Activated T-cell treated with anti-CD3 and anti-CD28 coated beads for 4 hours (primary cell): ENCODE measurements at places on chromosomes 6 and 20.

- no peak for DNase-seq
Measured at GRCh38 chr6:119182875-119183274, 104.4 kb upstream of the FAM184A start.

DNA sequence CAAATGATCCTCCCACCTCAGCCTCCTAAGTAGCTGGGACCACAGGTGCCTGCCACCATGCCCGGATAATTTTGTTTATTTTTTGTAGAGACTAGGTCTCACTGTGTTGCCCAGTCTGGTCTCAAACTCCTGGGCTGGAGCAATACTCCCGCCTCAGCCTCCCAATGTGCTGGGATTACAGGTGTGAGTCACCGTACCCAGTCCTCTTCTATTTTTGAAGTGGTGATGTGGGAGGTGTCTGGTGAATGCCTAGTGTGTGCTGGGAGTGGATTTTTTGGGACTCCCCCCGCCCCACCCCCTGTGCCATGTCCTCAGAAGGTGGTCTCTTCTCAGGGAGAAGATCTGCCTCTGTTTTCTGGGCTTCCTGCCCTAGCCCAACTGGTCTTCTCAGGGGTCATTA is 47.9 kb upstream of the CLDN20 start:
- DNase-seq: no peak

- no peak for DNase-seq
Measured at GRCh38 chr6:42279966-42280629, 62.4 kb upstream of the MRPS10 start.

- DNase-seq: no peak
Measured at GRCh38 chr20:31838646-31839292, 6.6 kb downstream of the FOXS1 start.

DNA sequence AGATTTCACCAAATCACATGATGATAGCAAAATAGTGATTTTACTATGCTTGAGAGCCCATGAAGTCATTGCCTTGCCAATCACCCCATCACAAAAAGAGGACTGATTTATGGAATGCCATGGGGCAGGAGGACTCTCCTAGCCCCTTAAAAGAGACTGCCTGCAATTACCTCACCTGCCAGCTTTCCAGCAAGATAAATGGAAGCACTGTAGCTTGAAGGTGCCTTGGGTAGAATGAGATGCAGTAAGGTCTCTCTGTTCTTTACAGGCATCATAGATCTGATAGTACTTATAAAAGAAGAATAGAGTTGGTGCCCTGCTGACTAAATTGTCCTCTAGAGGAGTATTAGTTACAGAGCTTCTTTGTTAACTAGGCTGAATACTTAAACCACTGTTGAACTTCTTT is 242.3 kb downstream of the TMEM242 start:
- no peak for DNase-seq

DNA sequence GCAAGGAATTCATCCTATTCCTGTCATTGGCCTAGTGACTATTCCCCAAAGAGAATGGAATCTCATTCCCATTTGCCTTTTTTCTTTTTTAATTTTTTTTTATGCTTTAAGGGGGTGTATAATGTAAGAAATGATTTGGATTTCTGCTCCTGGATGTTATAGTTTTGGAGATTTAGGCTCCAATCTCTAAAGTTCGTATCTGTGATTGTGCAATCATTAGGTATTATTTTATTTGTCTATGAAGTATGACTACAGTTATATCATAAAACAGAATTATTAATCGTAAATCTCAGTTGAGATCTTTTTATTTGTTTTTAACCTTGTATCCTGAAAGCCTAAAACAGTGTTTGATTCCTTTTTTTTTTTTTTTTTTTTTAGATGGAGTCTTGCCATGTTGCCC is 41.7 kb upstream of the EEF1A1 start:
- no peak for DNase-seq

- no peak for DNase-seq
Measured at GRCh38 chr6:80329496-80329895, 223.0 kb downstream of the BCKDHB start.

- DNase-seq: no peak
Measured at GRCh38 chr6:110392727-110393126, 22.6 kb downstream of the DDO start.

DNA sequence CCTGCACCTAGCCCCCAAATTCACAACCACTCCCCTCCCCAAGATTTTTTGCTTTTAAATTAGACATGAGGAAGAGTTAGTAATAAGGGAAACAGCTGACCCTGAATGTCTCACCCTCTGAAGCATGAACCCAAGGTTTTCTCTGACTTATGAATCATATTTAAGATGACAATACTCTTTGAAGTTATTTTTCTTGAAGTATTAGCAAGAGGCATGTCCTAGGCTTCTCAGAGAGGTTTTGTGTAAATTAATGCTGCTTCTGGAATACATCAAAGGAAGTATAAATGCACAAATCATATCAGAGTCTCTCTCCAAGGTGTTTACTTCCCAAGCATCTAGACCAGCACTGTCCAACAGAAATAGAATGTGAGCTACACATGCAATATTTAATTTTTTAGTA is 408.1 kb upstream of the MARCKS start:
- no peak for DNase-seq

DNA sequence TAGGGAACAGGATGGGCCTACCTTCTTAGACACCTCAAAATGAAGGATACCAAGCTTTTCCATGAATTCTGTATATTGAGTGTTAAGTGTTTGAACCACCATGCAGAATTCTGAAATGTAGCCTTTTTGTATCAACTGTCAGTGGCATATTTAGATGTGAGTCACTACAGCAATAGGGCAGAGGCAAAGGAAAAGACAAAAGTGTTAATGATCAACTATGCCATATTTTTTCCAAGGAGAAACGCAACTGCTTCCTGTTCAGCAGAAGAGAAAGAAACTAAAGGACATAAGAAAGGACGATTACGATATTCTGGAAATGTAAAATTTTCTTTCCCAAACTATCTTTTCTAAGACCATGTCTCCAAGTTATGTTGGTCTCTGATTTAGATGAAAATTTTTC is 104.6 kb upstream of the RSPO3 start:
- no peak for DNase-seq

DNA sequence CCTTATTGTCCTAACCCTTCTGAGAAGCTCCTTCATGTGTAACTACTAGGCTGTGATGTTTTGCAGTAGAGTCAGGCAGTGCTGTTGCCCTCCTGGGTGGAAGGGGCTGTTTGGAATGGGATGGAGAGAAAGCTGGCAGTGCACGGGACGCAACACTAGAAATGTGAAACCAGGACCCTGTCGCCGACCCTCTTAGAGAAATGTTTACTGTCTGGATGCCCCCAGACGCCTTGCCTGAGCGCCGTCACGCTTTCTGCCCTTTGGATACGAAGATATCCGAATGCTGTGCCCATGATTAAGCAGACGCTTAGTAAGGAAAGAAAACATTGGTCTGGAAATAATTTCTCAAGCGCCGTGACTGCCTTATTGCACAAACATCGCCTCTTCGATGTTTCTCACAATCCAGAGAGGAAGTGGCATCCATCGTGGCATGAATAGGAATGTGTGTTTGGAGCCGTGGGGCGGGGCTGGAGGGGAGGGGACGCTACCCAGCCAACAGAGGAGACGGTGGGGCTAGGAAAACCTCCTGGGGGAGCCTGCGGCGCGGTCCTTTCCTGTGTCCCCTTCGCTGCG is 661 bp upstream of the PPP1R14C start:
- DNase-seq: no peak

DNA sequence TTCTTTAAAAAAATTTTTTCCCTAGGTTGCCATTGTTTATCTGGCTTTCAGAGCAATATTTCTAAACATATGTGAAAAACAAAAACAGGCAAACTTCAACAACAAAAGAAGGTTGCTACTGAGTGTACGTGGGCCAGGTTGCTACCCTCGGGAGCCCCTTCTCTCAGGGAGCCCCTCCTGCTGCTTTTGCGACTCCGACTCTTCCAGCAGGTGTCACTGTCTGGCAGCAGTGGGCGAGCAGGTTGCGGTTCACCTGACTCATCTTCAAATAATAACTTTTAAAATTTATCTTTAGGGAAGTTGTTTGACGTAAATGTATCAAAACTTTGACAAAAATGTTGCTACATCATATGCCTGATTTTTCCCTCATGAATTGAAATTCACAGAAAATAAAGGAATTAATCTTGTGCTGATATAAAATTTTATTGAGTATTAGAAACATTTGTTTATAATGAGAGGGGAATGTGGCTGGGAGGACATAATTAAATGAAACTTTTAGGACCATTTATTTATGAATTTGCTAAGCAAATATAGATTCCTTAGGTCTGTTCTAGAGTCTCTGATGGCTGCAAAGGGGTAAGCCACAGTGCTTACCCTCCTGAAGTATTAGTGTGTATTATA is 138.8 kb downstream of the HIVEP1 start:
- DNase-seq: peak; percentile 11

DNA sequence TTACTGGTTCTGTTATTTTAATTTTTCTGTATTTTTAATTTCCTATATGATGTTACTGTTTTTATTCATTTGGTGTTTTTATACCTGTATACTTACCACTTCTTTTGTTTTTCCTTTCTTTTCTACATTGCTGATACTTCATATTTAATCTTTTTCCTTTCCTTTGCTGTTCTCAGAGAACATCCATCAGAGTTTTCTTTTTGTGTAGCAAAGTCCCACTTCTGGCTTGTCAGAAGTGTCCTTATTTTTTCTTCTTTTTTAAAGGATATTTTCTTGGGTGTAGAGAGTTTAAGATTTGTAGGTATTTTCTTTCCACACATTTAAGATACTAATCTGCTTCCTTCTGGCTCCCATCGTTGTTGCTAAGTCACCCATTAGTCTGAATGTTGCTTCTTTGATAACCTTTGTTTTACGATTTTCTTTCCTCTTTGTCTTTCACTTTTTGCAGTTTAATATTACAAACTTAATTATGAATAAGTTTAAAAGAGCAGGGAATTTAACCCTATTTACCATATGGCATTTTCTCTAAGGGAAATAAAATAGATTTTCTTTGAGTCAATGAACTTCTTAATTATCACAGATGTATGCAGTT is 18.5 kb downstream of the CD2AP start:
- no peak for DNase-seq

DNA sequence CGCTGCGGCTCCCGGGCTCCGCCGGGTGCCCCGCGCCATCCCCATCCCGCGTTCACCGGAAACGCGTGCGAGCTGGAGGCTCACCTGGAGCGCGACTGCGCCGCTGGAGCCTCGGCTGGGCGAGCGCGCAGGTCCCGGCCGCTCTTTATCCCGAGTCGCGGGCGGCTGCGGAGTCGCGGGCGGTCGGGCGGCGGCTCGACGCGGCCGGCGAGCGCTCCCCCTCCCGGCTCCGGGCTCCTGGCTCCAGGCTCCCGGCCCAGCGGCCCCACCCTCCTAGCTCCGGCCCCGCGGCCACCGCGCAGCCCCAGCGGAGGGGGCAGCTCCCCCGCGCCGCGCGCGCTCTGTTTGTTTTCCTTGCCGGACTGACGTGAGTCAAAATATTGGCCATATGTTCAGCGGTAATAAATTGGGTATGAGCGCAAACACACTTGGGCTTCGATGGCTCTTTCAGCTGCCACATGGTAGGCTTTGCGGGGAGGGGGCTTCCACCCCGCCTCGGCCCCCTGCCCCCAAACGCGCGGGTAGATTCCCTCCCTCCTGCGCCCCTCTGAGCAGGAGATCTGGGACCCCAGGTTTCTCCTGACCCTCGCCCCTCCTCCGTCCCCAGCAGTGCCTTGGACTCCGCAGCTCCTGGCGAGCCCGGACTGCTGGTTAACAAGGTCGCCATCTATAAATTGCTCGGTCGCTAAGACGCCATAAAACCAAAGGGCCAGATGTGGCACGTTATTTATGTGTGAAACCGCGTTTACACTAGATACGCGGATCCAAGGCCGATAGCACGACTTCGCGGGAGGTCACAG is 8.8 kb upstream of the NKX2-2 start:
- DNase-seq: no peak

DNA sequence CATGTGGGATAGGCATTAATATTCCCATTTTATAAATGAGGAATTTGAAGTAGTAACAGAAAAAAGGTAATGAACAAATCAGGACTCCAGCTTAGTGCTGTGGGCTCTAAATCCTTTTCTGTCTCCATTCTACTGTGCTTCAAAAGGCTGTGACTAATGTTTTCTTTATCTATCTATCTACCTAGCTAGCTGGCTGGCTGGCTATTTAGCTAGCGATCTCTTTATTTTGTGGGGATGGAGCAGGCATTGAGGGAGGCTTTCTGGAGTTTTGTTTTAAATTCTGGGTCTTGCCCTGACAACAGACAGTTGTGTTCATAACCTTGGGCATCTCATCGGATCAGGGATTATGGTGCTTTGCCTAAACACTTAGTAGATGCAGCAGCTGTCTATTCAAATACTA is 139.2 kb downstream of the SOX4 start:
- DNase-seq: no peak

DNA sequence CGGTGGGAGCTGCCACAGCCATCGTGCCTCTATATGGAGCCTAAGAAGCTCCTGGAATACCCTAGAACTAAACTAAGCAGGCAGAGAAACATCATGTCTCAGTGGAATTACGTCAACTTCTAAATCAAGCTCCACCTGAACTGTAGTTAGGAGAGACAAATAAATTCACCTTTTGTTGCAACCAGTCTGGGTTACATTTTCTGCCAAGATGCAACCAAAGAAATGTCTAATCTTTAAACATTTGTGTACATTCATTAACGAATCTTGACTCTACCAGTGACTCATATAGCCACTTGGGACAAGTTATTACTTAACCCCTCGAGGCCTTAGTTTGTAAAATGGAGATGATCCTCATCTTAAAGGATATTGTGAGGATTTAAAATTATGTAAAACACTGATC is 8.9 kb downstream of the PTPRK start:
- no peak for DNase-seq

- DNase-seq: no peak
Measured at GRCh38 chr20:4808872-4809271, 87.2 kb downstream of the PRND start.

DNA sequence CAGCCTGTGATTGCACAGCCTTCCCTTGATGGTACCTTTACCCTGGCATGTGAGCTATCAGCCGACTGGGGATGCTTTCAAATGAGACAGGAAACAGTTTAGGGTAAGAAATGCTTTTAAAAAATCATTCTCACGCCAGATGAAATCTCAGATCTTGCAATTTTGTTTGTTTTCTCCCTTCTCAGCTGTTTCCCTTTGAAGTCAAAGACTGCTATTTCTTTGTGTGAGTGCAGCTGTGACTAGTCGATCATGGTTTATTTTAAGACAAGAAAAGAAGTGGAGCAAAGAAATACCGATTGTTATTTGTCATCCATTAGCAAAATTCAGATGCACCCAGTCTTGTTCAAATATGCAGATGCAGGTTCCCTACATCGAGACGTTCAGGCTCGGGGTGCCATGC is 489.7 kb downstream of the QKI start:
- DNase-seq: no peak

GRCh38 chr6:151044465-151045441 is 179.3 kb downstream of the MTHFD1L start:
- no peak for DNase-seq

GRCh38 chr20:18802012-18802634 is 11.5 kb upstream of the SCP2D1 start:
- no peak for DNase-seq

GRCh38 chr6:137240168-137240567 is 21.0 kb upstream of the IFNGR1 start:
- DNase-seq: no peak

GRCh38 chr20:2421247-2421646 is 40.5 kb downstream of the TGM6 start:
- DNase-seq: no peak

- DNase-seq: peak; percentile 13
Measured at GRCh38 chr20:60055740-60056139, 97.5 kb downstream of the CDH26 start.

- DNase-seq: no peak
Measured at GRCh38 chr6:40352006-40352405, 235.2 kb downstream of the LRFN2 start.
